ENCODE measurements at places on chromosomes 6 and 20.
A peak's percentile ranks its signal among the peaks of the same experiment; 100 is the strongest.

DNA sequence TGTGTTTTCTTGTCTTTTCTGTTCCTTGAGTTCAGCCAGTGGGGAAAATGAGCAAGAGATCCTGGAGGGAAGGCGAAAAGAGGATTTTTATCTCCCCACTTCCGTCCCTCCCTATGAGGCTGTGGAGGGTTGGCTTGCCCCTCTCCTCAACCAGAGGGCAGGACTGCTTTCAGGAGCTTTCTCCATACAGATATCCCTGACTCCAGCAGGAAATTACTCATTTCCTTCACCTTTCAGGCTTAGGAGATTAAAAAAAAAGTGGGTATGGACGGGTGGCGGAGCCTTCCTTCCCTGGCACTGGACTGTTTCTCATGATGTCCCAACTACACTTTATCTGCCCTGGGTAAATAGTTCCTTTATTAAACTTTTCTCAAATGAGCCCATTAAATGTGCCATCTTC, 241.2 kb downstream of the FRK start:
- DNase-seq: no peak

- DNase-seq: no peak
These were observed 41.7 kb downstream of the NEDD9 start for GRCh38 chr6:11190625-11191245.

GRCh38 chr20:49230021-49230420, 10.8 kb downstream of the DDX27 start:
- DNase-seq: no peak

DNA sequence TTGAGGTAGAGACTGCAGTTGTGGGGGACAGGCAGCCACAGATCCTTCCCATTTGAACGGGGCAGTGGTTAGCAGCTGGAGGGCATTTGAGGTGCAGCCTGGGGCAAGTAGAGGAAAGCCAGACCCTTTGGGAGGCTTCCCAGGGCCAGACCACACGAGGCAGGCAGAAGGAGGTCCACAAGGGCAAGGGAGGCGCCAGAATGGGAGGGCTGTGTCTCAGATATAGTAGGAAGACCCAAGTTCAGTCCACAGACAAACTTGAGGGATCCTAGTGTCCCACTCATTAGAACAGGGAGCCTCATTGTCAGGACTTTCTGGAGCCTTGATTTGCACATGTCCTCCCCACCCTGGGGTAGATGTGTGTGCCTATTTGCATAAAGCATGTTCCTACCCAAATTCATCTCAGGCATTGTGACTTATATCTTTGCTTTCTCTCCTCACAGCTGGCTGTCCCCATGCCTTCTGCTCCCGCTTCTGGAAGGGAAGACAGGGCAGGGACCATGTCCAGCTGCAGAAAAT, 166.0 kb downstream of the VEGFA start:
- no peak for DNase-seq

- DNase-seq: no peak
These were observed 932.7 kb downstream of the TFAP2A start for GRCh38 chr6:9482030-9482738.

- no peak for DNase-seq
These were observed 71.0 kb upstream of the SLC22A16 start for GRCh38 chr6:110547266-110547964.

DNA sequence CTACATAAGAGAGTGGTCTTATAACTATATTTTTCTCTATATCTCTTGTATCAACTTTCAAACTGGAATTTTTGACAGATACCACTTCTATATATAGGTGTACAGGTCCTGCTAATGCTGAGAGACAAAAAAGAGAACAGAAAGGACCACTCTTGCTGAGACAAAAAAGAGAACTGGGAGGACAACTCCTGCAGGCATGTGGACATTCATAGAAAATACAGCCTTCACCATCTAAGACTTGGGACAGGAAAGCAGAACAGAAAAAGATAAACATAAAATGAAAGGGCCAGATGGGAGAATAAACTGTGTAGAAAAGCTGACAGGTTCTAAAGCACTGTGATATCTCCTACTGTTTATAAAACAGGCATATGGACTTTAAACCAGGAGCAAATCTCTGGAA, 541.0 kb upstream of the ADGRB3 start:
- peak; percentile 18 for DNase-seq

- no peak for DNase-seq
These were observed 35.3 kb upstream of the CDKN1A start for GRCh38 chr6:36642913-36643817.

GRCh38 chr20:16608277-16608650, 35.0 kb upstream of the KIF16B start:
- no peak for DNase-seq

- no peak for DNase-seq
These were observed 387.7 kb downstream of the QKI start for GRCh38 chr6:163802267-163802666.

DNA sequence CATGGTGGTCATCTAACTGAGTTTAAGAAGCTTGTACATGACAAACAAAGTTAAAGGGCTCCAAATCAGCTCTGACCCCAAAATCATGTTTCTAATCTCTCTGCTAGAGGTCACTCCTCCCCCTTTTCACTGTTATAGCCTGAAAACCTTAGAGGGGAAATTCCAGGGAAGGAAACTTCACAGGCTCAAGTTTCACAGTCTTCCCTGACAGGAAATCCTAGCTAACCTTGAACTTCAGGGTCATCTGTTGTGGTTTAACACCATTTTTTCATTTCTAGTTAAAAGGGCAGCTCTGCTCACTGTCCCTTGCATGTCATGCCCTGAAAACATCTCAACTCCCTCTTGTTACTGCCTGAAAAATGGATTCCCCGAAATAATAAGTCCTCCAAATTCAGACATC, 104.4 kb upstream of the BMP2 start:
- DNase-seq: no peak

GRCh38 chr6:2193931-2194330, 51.5 kb downstream of the GMDS start:
- no peak for DNase-seq
